CD8-positive, alpha-beta T cell (primary cell): ENCODE measurements at places on chromosomes 5 and 9.
A peak's percentile ranks its signal among the peaks of the same experiment; 100 is the strongest.

DNA sequence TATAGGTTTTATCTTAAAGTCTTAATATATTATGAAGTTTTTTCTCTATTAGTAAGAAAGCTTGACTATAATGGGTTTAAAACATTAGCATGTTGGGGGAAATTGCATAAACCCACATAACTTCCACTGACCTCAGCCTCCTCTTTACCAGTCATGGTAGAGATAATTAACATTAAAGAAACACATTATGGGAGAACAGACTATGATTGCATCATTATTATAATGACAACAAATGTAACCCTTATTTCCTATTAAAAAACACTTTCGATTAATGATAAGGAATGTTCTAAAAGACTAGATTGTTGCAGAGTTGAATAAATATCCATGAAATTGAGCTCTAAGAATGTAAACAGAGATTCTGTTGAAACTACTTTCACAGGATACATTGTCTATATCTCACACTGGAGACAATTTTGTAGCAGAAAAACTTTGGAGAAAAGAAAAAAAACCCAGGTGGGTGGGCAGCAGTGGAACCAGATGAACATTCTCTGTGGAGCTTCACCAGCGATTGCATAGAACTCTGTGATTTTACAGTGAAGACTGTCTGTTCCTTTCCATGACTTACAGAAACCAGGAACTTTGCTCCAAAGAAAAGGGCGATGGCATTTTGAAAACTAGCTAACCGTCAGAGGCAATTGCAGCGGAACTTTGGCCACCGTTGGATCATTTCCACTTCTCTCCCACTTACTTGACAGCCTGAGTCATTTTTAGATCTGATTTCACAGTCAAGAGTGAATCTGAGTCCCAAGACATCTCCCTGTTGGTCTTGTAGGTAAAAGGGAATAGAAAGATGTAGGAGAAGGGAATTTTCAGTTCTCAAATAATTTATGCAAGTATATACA lies 21.0 kb upstream of the ERAP2 start:
- no peak for DNase-seq

- no peak for DNase-seq
These were observed 793.2 kb upstream of the RGMB start for GRCh38 chr5:97980291-97980690.

DNA sequence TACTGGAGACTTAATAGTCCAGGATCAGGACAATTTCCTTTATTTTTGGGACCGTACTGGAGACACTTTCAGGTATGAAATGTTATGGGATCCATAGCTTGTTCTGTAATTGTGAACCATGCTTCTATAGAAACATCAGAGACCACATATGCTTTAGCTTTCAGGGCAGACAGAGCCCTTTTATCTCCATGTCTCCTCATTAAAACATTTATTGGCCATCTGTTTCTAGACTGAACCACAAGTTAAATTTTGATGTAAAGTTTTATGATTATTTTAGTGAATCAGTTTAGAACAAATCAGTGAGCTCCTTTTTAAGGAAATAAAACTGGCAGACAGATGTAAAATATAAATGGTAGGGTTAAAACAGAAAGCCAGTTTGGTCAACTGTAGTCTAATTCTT lies 62.0 kb downstream of the SLC27A6 start:
- no peak for DNase-seq

- DNase-seq = peak; percentile 21
These were observed 48.7 kb upstream of the C5orf58 start for GRCh38 chr5:170183816-170184687.

DNA sequence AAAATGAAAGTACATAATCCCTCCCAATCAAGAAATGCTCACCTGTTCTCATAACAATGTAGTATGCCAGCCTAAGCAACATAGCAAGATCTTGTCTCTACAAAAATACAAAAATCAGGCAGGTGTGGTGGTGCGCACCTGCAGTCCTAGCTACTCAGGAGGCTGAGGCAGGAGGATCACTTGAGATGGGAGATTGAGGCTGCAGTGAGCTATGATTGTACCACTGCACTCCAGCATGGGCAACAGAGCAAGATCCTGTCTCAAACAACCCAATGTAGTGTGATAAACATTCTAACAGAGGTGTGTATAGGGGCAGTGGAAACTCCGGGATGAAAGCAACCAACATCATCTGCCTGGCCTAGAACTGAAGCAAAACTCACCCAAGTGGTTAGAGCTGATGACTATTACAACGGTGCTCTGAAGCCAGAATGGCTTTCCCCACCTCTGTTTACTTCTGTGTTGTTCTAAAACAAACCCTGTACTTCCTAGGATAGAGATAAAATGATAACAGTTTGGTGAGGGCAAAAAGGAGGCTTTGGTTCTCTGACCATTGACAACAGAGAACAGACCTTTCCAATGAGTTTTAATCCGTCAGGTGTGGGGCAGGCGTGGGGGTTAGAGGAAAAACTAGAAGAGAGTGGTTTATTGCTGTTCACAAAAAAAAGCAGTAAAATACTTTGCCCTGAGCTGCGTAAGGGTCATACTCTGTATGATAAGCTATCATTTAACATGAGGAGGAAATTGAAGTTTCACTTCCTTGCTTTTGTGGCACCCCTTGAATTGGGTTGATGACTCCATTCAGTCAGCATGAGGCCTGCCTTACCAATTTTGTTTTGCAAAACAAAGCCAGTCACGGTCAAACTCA lies 18.9 kb downstream of the WNT8A start:
- DNase-seq = no peak

- DNase-seq = no peak
These were observed 132.0 kb downstream of the LIFR start for GRCh38 chr5:38424148-38425060.

- DNase-seq = no peak
These were observed 10.8 kb upstream of the SLC6A18 start for GRCh38 chr5:1214163-1214935.

GRCh38 chr9:125370786-125371185 lies 109.2 kb downstream of the GAPVD1 start:
- no peak for DNase-seq

- DNase-seq = no peak
These were observed 203.1 kb downstream of the ROR2 start for GRCh38 chr9:91746904-91747303.

DNA sequence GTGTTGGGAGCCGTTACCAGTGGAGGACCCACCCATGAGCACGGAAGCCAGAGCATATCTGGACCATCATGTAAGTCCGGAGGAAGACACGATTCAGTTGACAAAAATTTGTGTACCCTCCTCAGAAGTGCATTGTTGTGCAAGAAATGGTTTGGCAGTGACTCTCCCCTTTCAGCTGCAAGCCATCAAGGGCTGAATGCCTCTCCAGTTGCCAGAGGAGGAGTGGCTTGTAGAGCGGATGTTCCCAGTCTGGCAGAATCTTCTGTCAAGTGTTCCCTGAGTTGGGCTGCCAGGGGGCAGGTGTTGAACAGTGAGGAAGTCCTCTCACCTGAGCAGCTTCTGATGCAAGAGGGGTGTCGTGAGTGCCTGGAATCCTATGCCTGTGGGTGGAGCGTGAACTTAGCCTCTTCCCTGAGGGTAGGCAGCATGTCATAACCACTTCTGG lies 27.6 kb upstream of the CDKN2AIPNL start:
- no peak for DNase-seq

DNA sequence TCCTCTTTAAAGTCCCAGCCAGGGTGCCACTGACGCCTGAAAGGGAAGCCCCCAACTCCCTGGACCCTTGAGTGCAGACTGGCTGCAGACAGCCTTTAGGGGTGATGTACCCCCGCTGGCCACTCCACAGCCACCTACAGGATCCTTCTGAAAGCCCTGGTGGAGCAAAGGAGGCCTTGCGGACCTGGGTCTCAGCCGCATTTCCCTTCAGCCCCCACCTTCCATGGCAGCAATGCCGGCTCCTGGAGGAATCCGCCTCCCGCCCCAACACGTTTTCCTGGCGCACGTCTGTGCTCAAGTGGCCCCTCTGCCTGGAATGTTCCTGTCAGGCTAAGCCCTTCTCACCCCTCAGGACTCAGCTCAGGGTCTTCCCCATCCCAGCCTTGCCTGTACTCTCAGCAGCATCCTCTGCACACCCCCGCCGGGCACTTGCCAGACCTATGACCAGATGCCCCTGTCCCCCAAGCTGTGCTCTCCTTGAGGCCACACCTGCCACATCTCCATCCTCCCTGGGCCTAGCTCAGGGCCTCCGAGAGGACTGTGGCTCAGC lies 134.1 kb upstream of the RAPGEF1 start:
- DNase-seq = no peak

GRCh38 chr9:87615136-87615535 lies 110.8 kb upstream of the CTSL start:
- no peak for DNase-seq

DNA sequence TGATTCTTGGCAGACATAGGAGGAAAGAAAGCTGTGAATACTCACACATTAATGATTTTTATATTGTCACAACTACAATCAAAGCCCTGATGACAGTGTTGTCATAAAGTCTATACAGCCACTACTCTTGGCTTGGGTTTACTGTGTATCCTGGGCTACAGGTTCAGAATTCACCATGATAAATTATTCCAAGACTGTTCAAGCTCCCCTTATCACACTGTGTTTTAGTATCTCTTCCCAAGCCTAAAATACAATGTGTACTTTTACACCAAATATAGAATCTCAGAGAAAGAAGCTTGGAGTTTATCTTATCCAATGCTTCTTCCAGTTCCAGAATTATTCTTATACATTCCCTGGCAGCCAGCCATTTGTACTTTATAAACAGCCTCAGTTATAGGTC lies 127.7 kb upstream of the PPP1R2B start:
- DNase-seq = no peak

- DNase-seq = no peak
These were observed 37.5 kb upstream of the PTGS1 start for GRCh38 chr9:122333169-122333808.
